Epithelial cell of prostate (primary cell): ENCODE measurements at places on chromosomes 4 and X.

DNA sequence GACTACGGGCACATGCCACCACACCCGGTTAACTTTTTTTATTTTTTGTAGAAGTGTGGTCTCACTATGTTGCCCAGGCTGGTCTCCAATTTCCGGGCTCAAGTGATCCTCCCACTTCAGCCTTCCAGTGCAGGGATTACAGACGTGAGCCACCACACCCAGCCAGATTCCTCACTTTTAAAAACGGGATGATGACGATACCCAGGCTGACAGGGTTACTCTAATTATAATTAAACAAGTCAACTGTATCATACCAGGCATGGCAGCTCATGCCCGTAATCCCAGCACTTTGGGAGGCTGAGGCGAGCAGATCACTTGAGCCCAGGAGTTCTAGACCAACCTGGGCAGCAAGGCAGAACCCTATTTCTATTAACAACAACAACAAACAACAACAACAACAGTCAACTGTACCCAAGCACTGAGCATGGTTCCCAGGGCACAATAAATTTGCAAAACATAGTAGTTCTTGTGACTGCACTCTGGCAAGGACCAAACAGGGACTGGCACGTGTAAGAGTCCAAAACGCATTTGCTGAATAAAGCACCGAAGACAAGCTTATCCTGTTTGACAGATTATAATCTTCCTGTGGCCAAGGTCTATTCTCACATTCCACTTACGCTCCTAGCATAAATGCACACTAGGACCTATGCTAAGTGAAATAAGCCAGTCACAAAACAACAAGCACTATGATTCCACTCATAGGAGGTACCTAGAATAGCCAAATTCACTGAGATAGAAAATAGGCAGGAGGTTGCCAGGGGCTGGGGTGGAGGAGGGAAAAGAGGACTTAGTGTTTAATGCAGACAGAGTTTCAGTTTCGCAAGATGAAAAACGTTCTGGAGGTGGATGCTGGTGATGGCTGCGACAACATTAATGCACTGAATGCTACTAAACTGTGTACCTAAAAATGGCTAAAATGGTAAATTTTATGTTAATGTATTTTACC, 77.5 kb downstream of the IRF2 start:
- DNase-seq = no peak

- peak; percentile 40 for DNase-seq
Observed at GRCh38 chr4:15659768-15660570, 4.8 kb upstream of the FBXL5 start.

- no peak for DNase-seq
Observed at GRCh38 chr4:39331191-39331590, 35.0 kb downstream of the RFC1 start.

- no peak for DNase-seq
Observed at GRCh38 chrX:13903405-13903804, 86.5 kb upstream of the GPM6B start.

- DNase-seq = no peak
Observed at GRCh38 chr4:17662694-17663093, 48.3 kb downstream of the MED28 start.

DNA sequence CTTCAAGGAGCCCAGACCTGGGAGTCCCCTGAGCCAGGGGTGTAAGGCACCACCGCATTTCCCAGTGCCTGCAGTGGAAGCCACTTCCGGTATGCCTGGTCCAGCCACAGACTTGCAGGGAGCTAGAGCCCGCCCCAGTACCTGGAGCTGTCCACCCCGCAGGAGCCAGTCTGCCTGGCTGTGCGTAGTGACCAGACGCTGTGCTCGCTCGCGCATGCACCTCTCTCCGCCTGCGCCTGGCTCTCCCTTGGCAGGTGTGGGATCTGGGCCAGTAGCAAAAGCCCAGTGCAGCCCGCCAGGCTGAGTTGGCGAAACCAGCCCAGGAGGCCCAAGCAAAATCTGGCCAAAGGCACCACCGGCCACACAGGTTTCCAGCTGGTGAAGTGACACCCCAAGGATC, 973.7 kb upstream of the AGA start:
- no peak for DNase-seq

GRCh38 chr4:132809298-132810032, 339.6 kb upstream of the PCDH10 start:
- DNase-seq = no peak

DNA sequence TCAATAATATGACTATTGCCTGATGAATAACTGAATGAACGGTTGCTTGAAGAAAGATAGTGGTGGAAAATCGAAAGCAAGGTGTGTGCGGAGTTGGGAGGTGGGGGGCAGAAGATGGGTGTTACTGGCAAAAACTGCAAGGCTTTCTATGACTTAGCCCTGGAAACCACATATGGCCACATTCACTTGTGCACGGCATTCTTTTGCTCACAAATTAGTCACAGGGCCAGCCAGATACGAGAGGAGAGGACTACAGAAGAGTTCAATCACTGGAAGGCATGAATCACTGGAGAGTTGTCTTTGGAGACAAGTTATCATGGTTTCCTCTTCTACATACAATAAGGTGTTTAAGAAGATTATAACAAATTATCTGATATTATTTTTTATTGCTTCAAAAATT, 626.5 kb upstream of the CPEB2 start:
- DNase-seq = no peak

DNA sequence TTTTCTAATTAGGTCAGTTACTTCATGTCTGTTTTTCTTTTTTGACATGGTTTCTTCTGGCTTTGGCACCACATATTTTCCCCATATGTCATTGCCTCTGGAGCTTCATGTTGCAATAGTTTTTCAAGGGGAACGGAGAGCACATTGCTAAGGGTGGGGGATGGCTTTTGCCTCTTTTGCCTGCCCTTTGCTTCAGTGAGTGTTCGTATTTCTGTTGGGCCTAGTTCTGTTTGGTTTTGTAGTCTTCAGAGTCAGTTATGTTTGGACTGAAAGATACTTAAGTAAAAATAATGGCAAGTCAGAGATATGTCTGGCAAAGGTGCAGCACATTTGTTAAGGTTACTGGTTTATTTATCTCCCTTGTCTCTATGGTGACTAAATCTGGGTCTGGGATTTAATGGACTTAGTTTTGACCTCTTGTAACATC, 29.1 kb downstream of the FHL1 start:
- DNase-seq = no peak

DNA sequence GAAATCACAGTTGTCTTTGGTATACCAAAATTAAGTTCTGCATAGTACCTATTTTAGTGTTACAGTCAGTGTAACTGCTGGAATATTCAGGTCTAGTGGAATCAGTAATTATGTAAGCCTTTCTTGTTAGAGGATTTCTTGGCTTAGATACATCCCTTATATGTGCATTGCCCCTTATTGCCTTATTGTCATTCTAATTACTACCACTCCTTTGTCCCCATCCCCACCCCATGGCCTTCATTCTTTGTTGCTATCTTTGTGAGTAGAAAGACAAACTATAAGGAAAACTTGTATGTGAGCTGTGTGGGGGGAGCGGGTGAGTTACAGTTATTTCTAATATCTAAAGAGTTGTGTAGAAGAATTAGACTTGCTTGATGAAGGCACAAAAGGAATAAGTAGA, 36.9 kb upstream of the RPA4 start:
- DNase-seq = no peak

GRCh38 chr4:76198411-76199237, 15.0 kb downstream of the SCARB2 start:
- DNase-seq = peak; percentile 54

DNA sequence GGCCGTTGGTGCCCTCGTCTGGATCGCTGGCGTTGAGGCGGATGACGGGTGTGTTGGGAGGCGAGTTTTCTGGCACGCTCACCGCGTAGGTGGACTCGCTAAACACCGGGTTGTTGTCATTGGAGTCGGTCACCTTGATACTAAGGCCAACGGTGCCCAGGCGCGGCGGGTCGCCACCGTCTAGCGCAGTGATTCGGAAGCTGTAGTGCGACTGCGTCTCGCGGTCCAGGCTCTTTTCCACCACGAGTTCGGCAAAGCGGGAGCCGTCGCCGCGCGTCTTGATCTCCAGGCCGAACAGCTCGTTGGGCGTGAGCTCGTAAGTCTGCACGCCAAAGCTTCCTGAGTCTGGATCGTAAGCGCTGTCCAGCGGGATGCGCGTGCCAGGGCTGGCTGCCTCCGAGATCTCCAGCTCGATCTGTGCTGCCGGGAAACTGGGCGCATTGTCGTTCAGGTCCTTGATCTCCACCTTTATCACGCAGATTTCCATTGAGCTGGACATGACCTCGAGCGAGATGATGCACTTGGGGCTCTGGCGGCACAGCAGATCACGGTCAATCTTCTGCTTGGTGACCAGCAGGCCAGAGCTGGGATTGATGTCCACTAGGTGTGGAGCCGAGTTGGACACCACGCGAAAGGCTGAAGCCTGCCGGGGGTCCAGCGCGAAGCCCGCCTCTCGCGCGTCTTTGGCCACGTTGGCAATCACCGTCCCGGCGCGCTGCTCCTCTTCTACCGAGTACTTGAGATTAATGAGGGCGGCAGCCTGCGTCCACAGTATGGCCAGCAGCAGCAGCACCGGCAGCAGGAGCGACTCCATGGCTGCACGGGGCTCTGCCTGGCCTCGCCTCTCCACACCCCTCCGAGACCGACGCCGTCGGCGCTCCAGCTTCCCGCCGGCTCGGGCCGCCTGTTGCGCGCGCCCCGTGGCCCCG, 2.0 kb downstream of the PCDH19 start:
- DNase-seq = no peak

DNA sequence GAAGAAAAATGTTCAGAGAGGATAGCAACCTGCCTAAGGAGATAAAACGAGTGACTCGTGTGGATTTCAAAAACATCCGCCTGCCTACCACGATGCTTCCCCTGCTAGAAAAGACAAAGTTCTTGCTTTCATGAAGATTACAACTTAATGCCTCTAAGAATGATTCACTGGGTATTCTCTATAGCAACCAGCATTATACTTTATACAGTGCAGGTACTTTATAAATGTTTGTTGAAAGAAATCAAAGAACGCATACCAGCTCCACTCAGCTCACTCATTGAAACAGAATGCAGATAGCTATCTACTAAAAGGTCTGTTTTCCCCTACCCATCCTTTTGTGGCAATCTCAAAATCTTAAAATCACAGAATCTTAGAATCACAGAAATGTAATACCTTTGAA, 33.7 kb downstream of the GASK1B start:
- DNase-seq = no peak

DNA sequence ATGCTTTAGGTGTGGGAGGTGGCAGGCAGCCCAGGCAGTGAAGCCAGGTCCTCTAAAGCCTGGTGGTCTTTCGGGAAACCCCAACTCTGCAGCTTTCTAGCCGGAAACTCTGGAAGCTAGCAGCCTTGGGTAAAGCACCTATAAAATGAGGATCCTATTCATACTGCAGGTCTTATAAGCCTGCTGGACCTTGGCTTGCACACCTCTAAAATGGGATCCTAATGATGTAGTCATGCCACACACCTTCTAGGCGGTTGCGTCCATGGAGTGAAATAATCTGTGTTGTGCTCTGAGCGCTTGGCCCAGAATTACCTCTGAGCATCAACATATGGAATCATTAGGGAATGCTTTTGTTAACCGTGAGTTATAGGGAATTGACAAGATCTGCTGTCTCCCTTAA, 36.0 kb upstream of the STS start:
- DNase-seq = no peak

DNA sequence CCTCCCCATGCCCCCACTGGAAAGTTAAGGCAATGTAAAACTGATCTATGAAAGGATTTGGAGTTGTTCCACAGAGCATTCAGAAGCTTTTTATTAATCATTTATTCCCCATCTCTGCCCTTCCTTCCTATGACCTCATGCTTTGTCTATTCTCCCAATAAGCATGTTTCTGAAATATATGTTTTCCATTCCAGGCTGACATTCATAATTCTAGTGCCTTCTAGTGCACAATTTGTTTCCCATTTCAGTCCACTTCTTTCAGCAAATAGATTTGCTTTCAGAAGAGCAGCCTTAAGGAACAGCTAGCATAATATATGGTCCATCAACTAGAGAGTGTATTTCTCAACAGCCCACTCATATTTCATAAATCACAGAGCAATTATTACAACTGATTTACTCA, 77.1 kb upstream of the ATXN3L start:
- no peak for DNase-seq

- no peak for DNase-seq
Observed at GRCh38 chr4:67103001-67103747, 442.1 kb downstream of the CENPC start.

DNA sequence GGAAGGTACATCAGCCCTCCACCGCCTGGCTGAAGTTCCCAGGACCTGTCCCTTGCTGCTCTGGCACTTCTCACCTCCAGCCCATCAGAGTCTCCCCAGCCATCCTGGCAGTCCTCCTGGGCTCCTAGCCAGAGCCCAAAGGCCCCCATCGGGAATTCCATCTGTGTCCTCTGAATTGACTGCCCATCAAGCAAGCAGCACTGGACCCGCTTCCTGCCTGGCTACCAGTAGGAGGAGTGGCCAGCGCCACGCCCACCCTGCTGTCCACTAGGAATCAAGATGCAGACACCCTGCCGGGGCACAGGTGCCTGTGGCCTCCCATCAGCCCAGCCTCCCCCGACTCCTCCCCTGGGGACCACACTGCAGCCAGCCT, 47.2 kb downstream of the C4orf50 start:
- DNase-seq = no peak

DNA sequence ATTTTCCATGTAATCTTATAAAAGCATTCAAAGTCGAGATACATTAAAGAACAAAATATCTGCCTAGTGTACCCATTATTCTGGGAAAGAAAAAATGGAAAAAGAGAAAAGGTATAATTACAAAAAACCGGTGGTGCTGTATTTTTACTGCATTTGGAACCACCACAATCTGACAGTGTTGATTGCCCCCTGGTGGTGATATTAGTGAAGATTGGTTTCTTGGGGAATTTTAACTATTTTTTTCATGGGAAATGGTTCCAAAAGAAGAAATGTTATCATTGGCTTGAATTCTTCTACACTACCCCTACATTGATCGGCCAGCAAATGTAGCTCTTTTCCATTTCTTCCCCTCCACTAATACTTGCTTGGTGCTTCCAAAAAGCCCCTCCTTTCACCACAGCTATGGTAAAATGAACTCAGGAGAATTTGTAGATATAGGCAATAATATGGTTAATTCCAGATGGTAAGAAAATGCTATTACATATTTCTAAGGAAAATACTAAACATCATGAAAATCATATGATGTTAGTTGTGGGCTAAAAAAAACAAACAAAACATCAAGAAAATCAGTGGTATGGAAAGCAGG, 50.0 kb downstream of the COX18 start:
- no peak for DNase-seq

DNA sequence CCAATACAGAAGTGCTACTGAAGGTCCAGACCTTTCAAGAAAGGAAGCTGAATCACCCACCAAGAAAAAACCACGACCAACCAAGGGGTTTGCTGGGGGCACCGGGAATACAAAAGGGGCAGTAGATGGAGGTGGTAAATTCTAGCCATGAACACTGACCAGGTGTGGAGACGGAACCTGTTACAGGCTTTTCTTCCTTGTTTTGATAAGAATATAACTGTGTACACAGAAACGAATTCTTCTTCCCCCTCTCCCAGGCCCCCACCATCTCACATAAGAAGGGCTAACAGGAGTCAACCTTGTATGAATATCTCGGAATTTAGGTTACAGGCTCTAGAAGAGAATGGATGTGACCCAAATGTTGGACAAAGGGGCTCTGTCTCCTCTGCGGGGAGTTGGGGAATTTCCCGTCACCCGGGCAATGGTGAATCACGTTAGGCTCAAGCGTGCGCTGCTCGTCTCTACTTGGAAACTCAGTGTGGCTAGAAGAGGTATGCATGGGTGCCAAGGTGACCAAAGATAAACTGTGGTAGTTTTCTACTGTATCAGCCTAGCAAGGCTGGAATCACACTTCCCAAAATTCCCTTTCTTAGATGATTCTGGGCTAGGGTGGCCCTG, 87.0 kb downstream of the AFAP1 start:
- no peak for DNase-seq
